Lower lobe of right lung (tissue), 2 donors: ENCODE measurements at places on chromosomes 5 and 9. TPM values are rescaled to one million over a fixed set of nuclear protein-coding genes. Genes with fewer than 3 reads are reported as not detected.
A peak's percentile ranks its signal among the peaks of the same experiment; 100 is the strongest.

DNA sequence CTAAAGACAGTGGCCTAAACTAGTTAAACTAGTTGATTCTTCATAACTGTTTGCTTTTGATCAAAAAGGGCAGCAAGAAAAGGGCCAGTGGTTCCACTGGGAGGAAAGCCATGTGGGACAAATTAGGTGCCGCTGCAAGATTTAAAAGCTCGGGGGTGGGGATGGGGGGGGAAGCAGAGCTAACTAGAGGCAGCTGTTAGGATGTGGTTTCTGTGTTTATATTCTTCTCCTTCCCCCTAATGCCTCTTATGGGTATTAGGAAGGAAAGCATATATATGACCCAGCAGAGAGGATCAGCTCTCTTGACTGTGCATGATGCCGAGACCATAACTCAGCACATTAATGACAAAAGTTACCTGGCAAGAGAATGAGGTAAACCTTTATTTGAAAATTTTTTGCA is 65.7 kb downstream of the EFNA5 start:
- no peak overlapping the region for H3K4me3 ChIP-seq
- H3K4me1 ChIP-seq: no peaks in the 10 kb centered on the region
- no peaks in the 10 kb centered on the region for H3K36me3 ChIP-seq
- DNase-seq: no peak
- H3K27me3 ChIP-seq: no peaks in the 10 kb centered on the region

The PCDHA10 gene
- total RNA-seq: 1.5 TPM

GRCh38 chr5:129241755-129242154 is 147.2 kb downstream of the ISOC1 start:
- no peak for DNase-seq
- no peaks in the 10 kb centered on the region for H3K36me3 ChIP-seq
- no peak overlapping the region for H3K4me3 ChIP-seq
- no peaks in the 10 kb centered on the region for H3K27me3 ChIP-seq

DNA sequence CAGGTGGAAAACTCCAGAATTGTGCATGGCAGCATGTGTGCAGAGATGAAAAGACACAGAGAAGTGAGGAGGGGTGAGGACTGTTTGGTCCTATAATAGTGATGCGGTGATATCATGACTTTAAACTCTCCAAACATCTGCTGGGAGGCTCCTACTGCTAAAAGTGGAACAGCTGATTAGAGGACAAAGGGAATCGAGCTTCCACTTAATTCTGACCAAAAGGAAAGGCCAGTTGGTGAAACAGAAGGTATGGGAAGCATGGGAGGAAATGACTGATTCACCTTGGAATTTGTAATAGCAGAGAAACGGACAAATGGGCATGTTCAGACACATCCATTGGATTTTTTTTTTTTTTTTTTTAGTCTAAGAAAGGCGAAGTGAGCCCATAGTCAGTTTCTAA is 67.5 kb upstream of the MAMDC2 start:
- H3K27me3 ChIP-seq: no peaks in the 10 kb centered on the region
- no peak overlapping the region for H3K27ac ChIP-seq
- H3K36me3 ChIP-seq: no peaks in the 10 kb centered on the region

- H3K4me1 ChIP-seq: peaks cover 99% of the 10 kb centered on the region
- peak overlapping the region; percentile 83 for H3K27ac ChIP-seq
- DNase-seq: no peak
- H3K36me3 ChIP-seq: peaks cover 28% of the 10 kb centered on the region
- H3K27me3 ChIP-seq: no peaks in the 10 kb centered on the region
Observed at GRCh38 chr9:127558581-127559246, 53.4 kb upstream of the STXBP1 start.

DNA sequence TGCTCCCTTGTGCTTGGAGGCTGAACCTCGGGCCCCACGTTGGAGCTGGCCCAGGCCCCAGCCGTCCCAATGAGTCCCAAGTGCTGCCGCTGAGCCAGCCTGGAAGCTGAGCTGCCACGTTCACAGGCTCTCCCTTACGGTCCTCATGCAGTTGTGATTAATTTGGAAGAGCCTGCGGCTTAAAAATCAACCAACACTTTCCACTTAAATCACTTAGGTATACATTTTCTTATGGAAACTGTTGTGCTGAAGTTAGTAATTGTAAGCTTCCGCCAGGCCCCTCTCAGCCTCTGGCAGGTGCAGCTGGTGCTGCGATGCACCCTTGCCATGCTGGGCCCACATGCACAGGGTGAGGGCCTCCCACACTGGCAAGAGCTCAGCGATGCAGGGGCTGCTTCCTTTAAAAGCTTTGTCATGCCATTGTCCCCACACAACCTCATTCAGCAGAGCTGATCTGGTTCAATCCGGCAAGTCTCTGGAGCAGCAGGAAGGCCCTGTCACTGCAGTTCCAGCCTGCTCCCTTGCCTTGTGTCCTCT is 61.0 kb downstream of the IPPK start:
- no peaks in the 10 kb centered on the region for H3K27me3 ChIP-seq
- DNase-seq: no peak
- H3K36me3 ChIP-seq: peaks cover 27% of the 10 kb centered on the region

DNA sequence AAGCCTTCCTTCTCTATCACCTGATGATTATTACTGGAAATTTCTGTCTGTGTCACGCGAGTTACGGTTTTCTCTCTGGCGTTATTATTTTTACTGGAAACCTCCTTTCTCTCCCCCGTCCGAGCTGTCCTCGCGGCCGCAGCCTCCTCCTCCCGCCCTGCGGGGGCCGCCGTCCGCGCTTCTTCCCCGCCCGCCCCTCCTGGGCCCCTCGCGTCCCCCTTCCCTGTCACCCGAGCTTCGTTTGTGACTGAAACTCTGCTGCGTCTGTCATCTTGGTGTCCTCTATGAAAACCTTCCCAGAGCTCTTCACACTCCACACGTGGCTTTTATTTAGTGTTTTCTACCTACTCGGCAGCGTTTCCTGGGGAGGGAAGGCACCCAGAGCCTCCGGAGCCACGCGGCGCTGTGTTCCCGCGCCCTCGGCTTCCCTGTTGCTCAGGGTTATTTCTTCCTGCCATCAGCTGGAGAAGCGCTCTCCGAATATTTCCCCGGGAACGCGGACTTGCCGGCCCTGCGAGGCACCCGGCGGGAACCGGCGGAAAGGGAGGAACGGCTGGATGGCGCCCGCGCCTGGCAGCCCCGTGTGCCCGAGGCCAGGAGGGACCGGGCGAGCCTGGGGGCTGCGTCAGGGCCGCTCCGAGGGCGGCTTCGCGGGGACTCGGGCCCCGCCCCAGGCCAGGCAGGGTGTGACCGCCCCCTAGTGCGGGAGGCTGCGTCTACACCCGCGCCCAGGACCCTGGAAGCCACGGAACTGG is 33.9 kb downstream of the TRIP13 start:
- no peaks in the 10 kb centered on the region for H3K36me3 ChIP-seq
- peaks cover 8% of the 10 kb centered on the region for H3K4me1 ChIP-seq
- no peak for DNase-seq
- peaks cover 28% of the 10 kb centered on the region for H3K27me3 ChIP-seq
- H3K4me3 ChIP-seq: peak overlapping the region; percentile 49

DNA sequence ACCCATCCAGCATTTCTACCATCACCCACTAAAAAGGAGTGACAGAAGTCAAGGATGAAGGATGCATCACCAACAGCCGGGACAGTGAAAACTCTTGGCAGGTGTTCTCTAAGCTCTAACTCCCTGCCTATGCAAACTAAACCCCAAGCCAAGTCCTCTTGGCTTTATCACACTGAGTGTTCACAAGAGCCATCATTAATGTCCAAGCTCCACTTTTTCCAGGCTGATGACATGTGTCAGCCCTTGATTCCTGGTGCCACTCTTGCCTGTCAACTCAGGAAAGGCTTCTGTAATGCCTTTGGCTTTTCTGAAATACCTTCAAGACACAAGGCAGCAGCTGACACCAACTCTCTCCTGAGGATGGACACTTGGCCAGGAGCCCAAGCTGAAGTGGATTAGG is 86.9 kb downstream of the NR6A1 start:
- DNase-seq: no peak
- H3K27ac ChIP-seq: no peak overlapping the region
- H3K27me3 ChIP-seq: no peaks in the 10 kb centered on the region
- H3K4me3 ChIP-seq: no peak overlapping the region
- H3K4me1 ChIP-seq: no peaks in the 10 kb centered on the region

- DNase-seq: no peak
- H3K4me1 ChIP-seq: peaks cover 27% of the 10 kb centered on the region
- no peaks in the 10 kb centered on the region for H3K27me3 ChIP-seq
- peak overlapping the region; percentile 12 for H3K27ac ChIP-seq
- H3K36me3 ChIP-seq: no peaks in the 10 kb centered on the region
Observed at GRCh38 chr9:73133921-73134407, 17.7 kb upstream of the ANXA1 start.

DNA sequence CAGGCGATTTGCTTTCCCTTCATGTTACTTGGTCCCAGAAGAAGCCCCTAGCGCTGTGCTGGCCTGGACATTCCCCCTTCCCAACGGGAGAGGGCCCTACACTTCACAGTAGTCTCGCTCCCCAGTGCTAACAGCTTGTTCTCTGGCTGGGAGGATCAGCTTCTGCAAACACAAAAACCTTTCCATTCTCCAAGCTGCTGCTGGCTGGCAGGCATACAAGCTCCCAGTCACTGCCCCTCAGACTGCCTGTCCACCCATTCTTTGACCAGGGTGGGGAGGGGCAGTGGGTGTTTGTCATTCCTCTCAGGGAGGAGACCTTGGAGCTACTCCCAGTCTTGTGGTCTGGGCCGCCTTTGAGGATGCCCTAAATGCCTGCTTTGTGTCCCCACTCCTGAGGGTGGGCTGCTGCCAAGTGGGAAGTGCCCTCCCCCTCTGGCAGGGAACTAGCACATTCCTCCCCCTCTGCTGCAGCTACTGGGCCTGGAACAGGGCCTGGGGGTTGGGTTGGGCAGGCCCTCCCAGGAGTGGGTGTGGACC is 20.8 kb downstream of the ENHO start:
- peak; percentile 78 for DNase-seq
- H3K36me3 ChIP-seq: no peaks in the 10 kb centered on the region
- no peak overlapping the region for H3K27ac ChIP-seq
- H3K4me3 ChIP-seq: no peak overlapping the region
- no peaks in the 10 kb centered on the region for H3K27me3 ChIP-seq

- no peaks in the 10 kb centered on the region for H3K36me3 ChIP-seq
- H3K27me3 ChIP-seq: no peaks in the 10 kb centered on the region
- DNase-seq: no peak
- no peak overlapping the region for H3K4me3 ChIP-seq
- no peak overlapping the region for H3K27ac ChIP-seq
Observed at GRCh38 chr5:38734353-38734752, 111.5 kb upstream of the OSMR start.

- no peaks in the 10 kb centered on the region for H3K36me3 ChIP-seq
- no peak for DNase-seq
- no peak overlapping the region for H3K27ac ChIP-seq
- no peak overlapping the region for H3K4me3 ChIP-seq
- peaks cover 44% of the 10 kb centered on the region for H3K4me1 ChIP-seq
Observed at GRCh38 chr5:173236531-173237142, 1.6 kb upstream of the NKX2-5 start.

The PDE6A gene
- not detected for total RNA-seq

GRCh38 chr9:107712390-107712789 is 222.8 kb upstream of the KLF4 start:
- H3K4me1 ChIP-seq: peaks cover 19% of the 10 kb centered on the region
- no peak overlapping the region for H3K27ac ChIP-seq
- DNase-seq: no peak
- H3K36me3 ChIP-seq: no peaks in the 10 kb centered on the region
- no peaks in the 10 kb centered on the region for H3K27me3 ChIP-seq

- peaks cover 6% of the 10 kb centered on the region for H3K27me3 ChIP-seq
- H3K4me3 ChIP-seq: no peak overlapping the region
- H3K27ac ChIP-seq: no peak overlapping the region
- no peaks in the 10 kb centered on the region for H3K4me1 ChIP-seq
- no peaks in the 10 kb centered on the region for H3K36me3 ChIP-seq
- DNase-seq: no peak
Observed at GRCh38 chr9:130301483-130302286, 36.1 kb downstream of the HMCN2 start.

DNA sequence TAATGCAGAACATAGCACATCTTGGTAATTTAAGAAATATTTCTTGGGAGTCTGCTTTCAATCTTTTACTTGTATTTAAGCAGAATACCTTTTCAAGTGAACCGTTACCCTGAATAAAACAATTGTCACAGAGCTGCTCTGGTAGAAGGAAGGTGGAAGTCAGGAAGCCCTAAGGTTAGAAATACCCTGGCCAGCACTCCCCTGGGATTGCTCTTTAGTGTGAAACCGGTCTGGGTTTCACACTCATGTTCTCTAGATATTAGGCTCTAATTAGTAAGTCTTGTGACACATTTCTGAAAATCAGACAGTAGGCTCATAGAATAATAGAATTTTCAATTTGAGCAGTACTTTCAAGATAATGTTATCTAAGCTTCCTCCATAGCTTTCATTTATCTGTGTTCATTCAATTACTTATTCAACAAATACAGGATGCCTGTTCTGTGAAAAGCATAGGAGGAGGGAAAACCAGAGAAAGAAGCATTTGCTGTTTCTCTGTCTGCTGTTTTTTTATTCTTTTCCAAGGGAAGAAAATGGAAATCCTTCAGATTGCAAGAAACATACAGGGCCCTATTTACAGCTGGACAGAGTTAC is 825.5 kb downstream of the TLR4 start:
- no peaks in the 10 kb centered on the region for H3K4me1 ChIP-seq
- H3K36me3 ChIP-seq: no peaks in the 10 kb centered on the region
- no peak for DNase-seq
- no peak overlapping the region for H3K27ac ChIP-seq
- no peaks in the 10 kb centered on the region for H3K27me3 ChIP-seq
- H3K4me3 ChIP-seq: no peak overlapping the region

DNA sequence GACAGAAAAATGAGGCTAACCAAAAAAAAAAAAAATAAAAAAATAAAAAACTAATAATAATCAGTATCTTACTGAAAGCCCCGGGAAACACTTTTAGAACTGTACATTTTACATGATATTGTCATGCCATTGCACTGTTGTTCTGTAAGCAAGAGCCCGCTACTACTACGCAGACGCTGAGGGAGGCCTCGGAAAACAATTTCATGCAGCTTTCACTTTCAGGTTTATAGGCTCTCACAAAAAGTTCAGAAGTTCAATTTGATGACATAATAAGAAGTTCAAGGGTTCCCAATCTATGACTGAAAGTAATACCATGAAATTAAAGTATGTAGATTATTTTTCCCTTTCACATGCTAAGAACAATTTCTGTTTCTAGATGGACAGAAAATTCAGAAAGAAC is 318.3 kb upstream of the ITGA1 start:
- no peak for DNase-seq
- H3K4me1 ChIP-seq: no peaks in the 10 kb centered on the region
- no peaks in the 10 kb centered on the region for H3K27me3 ChIP-seq
- H3K27ac ChIP-seq: peak overlapping the region; percentile 37

- H3K27ac ChIP-seq: no peak overlapping the region
- no peaks in the 10 kb centered on the region for H3K36me3 ChIP-seq
Observed at GRCh38 chr9:91900055-91900796, 49.8 kb downstream of the ROR2 start.

DNA sequence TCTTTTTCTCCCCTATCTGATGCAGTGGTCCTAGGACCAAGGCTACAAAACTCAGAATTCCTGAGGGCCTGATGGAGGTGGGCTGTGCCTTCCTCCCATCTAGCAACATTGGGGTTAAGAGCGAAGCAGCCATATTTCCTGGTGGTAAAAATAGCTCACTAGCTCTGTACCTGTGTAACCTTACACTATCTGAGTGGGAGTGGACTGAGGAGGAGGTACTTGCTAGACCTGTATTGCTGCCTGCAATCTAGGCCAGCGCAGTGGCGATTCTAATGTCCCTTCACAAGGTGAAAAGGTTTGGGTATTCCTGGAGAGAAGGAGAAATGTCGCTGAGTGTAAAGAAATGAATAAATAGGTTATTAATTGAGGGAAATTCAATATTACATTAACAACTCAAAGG is 80.2 kb upstream of the LIFR start:
- no peaks in the 10 kb centered on the region for H3K36me3 ChIP-seq
- H3K4me3 ChIP-seq: no peak overlapping the region
- no peaks in the 10 kb centered on the region for H3K4me1 ChIP-seq
